LHCN-M2 (cell line): ENCODE measurements at places on chromosomes 7 and 10. TPM values are rescaled to one million over a fixed set of nuclear protein-coding genes. Genes with fewer than 3 reads are reported as not detected.

GRCh38 chr10:77305650-77306632 lies 331.7 kb downstream of the KCNMA1 start:
- peak; percentile 66 for DNase-seq

- no peak for DNase-seq
Measured at GRCh38 chr7:102018876-102019275, 201.4 kb downstream of the CUX1 start.

DNA sequence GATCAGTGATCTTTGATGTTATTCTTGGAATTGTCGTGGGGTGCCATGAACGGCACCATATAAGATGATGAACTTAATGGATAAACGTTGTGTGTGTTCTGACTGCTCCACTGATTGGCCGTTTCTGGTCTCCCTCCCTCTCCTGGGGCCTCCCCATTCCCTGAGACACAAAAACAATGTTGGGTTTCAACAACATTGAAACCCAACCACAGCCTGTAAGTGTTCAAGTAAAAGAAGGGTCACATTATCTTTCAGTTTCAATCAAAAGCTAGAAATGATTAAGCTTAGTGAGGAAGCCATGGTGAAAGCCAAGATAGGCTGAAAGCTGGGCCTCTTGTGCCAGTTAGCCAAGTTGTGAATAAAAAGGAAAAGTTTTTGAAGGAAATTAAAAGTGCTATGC lies 19.5 kb downstream of the EN2 start:
- no peak for DNase-seq

DNA sequence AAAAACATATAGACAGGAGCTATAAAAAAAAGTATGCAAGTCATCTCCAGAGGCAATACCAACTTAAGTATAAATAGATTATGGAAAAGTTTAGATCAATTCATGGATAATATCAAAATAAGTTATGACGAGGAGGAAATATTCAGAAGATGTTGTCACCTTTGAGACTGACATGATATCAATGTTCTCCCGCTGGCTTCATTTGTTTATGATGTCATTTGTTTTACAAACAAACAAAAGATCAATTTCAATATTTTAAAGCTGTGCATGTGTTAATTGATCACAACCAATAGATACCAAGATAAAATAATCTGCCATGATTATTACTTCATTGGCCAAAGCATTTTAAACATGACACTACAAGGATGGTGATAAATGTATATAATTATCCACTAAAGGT lies 43.5 kb downstream of the SLC16A12 start:
- DNase-seq, result no peak

DNA sequence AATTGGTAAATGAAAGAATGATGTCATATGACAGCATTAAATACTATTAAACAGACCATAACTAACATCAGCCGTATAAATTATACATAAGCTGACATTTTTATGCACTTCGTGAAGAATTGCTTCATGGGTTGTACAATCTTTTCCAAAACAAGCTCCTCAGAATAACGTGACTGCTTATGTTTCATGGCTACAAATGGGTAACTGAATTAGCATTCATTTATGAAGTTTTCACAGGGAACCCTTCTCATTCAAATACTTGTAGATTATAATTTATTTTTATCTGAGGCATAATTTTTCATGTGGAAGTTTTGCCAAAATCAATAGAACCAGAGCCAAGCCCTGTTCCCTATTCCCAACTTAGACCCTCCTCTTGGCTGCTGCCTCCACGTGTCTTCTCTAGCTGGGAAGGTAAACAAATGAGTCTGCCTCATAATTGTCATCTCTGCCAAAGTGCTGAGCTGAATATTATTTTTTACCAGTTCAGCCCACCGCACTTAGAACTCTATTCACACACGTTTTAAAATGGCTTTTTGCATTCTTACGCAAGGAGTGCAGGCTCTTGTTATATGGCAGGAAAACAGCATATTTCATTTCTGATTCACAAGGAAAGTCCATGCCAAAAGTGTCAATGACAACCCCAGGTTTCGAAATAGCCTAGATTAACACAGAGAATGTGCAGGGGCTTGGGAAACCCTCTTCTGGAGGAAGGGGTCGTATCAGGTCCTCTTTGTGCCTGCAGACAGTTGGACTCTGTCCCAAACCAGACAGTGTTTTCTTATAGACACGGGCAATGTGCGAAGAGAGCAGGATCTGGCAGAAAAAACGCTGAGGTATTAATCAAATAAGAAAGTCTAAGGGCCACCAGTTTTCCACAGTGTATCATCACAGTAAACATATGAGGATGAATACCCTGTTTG lies 370.7 kb upstream of the MGMT start:
- DNase-seq, result no peak

- no peak for DNase-seq
Measured at GRCh38 chr10:6678956-6679355, 98.9 kb upstream of the PRKCQ start.

GRCh38 chr10:80453842-80454512 lies at the start of gene TSPAN14:
TSPAN14 (plus strand) TSS chr10:80454310; CDS start chr10:80489234, 34,924 bp downstream.
- peak; percentile 64 for DNase-seq

GRCh38 chr7:140297192-140297591 lies 101.1 kb downstream of the SLC37A3 start:
- no peak for DNase-seq

DNA sequence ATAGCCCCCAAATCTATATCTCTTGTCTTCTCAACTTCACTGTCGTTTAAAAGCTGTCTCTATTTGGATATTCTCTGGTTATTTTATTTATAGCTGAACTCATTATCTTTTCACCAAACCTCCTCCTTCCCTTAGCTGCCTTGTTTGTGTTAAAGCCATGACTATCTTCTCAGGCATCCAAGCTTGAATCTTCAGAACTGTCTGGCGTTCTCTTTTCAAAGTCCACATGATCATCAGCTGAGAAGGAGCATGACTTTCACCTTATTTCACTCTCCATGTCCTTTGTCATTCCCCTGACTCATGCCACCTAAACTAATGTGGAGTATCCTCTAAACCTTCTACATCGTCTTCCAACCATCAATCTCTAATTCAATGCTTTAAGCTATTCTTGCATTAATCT lies 5.7 kb upstream of the GLCCI1 start:
- DNase-seq, result peak; percentile 36

GRCh38 chr7:36338256-36338655 lies 51.4 kb upstream of the ANLN start:
- no peak for DNase-seq

DNA sequence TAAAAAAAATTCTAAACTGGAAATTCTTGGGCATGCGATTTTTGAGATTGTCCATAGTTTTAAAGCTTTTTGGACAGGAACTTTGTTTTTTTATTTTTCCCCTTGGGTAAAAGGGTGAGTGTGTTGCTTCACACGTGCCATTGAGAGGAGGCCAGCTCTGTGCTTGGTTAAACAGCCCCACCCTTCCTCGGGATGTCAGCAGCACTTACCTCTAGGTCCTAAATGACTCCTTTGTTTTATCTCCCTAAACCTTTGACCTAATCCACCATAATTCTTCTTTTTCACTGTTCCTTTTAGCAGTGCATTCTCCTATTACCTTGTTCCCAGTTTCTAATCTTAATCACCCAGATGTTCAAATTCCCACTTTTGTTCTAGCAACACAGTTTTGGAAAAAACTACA lies 83.5 kb downstream of the SEMA3D start:
- DNase-seq, result peak; percentile 3

- DNase-seq, result no peak
Measured at GRCh38 chr10:86535132-86535882, 13.7 kb upstream of the WAPL start.

- no peak for DNase-seq
Measured at GRCh38 chr10:48545462-48546145, 59.3 kb downstream of the ARHGAP22 start.

GRCh38 chr7:68610701-68611100 lies 987.6 kb upstream of the AUTS2 start:
- DNase-seq, result no peak

DNA sequence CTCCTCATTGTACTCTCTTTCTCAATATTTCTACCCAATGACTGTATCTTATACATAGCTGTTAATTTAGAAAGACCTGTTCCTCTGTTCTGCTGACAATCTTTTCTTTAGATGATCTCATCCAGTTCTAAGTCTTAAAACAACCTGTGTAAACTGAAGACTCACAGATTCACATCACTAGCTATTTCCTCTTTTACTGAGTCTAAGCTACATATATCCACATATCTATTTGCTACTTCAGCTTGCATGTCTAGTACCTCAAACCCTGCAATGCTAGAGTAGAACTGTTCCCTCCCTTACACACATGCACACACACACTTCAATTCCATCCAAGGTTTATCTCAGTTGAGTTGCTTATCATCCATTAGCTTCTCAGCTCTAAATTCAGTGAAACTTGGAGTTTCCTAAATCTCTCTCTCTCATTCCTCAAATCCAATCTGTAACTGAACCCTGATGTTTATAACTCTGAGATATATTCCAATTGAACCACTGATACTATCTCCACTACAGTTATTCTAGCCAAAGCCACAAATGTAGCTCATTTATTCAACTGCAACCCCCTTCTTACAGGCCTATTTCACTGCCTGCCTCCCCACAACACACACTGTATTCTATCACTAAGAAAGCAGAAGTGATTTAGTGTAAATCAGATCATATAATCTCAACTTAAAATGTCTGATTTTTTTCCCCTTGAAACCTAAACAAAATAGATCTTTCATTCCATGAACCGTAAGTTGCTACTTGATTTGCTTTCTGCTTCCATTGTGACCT lies 1036.8 kb upstream of the POT1 start:
- DNase-seq, result no peak

- DNase-seq, result peak; percentile 55
Measured at GRCh38 chr10:5659702-5660528, 6.5 kb downstream of the ASB13 start.

- peak; percentile 54 for DNase-seq
Measured at GRCh38 chr7:20440472-20441105, 109.9 kb downstream of the ITGB8 start.

DNA sequence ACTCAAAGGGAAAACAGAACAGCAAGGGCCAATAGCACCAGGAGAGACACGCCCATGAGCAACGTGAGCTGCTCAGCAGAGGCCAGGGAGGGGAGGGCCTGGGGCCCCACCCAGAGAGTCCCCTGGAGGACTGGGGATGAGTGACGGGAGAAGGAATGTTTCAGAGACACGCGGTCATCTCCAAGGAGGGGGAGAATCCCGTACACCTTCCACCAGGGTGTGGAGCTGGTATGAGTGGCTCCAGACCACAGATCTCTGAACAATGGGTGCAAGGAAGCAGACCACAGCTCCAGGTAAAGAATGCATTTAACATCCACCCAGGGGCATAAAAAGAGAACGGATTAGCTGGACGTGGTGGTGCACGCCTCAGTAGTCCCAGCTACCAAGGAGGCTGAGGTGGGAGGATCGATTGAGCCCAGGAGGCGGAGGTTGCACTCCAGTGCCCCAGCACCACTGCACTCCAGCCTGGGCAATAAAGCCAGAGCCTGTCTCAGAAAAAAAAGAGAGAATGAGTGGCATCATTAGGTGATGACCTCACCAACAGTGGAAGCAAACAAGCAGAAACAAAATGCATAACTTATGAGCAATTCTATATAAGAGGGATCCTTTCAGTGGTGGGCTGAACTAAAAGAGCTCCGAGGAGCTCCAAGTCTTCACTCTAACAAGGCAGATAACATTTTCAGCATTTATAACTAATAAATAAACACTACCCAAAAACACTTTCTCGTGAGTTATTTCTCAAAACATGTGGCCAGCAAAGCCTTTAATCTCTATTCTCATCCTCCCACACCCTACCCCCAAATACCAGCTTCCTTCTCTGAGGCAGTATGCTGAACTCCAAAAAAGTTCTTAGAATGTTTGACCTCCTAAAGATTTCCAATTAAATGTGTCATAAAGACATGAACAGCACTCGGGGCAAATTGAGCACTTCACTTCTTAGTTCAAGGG lies 12.5 kb downstream of the PSAP start:
- DNase-seq, result no peak

DNA sequence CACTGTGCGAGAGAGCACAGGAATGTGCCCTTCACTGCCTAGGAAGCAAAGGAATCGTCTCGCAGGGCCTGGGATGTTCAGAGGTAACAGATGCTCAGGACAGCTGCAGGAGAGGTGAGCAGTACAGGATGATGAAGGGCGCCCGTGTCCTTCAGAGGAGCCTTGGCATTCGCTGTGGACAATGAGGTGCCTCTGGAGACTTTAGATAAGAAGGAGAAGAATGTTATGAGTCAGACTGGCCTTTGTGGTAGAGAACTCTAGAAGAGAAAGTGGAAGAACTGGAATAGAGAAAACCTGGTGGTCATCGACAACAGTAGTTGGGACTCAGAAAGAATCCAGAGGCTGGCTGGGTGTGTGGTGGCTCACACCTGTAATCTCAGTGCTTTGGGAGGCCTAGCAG lies 64.4 kb upstream of the LEP start:
- DNase-seq, result no peak

- no peak for DNase-seq
Measured at GRCh38 chr10:21203473-21204107, 306.5 kb upstream of the NEBL start.

GRCh38 chr10:133131734-133132472 lies 28.1 kb upstream of the KNDC1 start:
- no peak for DNase-seq

- peak; percentile 74 for DNase-seq
Measured at GRCh38 chr7:85068799-85069198, 118.1 kb downstream of the SEMA3D start.

NKX6-2 gene
- not detected in 2 replicates for total RNA-seq

BAIAP2L1 gene
- total RNA-seq, result 2.9 TPM in 2 replicates

VPS50 gene
- total RNA-seq, result 32.5 and 42.2 TPM in 2 replicates

PSD gene
- total RNA-seq, result 0.46 TPM in 1 of 2 replicates, not detected in the other

STK31 gene
- not detected in 2 replicates for total RNA-seq

HOXA11 gene
- total RNA-seq, result 3.9 and 4.0 TPM in 2 replicates

GPER1 gene
- total RNA-seq, result 0.32 and 0.63 TPM in 2 replicates

WNT2 gene
- not detected in 2 replicates for total RNA-seq

ECHDC3 gene
- total RNA-seq, result 3.2 and 6.5 TPM in 2 replicates
